ENCODE measurements at places on chromosomes 5 and 9.

DNA sequence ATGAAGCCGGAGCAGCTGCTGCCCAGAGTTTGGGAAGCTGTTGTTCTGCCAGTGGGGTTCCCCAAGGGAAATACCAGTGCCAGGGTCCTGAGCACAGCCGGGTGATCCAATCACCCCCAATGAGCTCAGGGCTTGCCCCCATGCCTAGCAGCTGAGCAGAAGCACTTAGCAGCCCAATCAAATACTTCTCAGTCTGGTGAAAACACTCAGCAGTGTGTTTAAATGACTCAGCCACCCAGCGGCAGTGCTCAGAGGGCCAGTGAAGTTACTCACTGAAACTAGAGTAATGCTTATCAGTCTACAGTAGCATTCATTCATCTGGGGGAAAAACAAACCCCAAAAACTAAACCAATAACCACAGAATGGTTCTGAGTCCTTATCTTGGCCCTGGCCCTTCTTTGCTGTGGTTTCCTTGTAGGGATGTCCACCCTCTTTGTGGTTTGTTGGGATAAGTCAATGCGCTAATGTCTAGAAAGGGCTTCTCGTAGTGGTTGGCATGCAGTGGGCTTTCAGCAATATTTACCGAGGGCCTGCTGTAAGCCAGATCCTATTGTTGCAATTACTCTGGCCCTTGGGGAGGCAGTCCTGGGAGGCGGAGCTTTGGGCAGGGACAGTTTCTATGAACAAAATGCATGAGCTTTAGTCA lies 43.1 kb downstream of the LHX2 start:
- no peak for DNase-seq

- no peak for DNase-seq
These were observed 2.8 kb downstream of the GALNT10 start for GRCh38 chr5:154193283-154193682.

DNA sequence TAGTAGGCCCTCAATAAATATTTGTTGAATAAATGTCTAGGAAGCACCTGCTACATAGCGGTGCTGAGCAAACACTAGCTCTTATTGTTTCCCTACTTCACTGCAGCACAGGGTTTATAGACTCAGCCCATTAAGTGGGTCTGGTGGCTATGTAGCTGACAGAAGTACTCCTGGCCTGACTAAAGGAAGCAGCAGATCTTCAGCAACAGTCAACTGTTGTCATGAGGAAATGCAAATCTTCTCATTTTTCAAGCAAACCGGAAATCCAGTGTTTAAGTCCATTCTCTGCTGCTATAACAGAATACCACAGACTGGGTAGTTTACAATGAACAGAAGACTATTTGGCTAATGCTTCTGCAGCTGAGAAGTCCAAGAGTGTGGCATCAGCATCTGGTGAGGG lies 2.8 kb upstream of the TEX10 start:
- no peak for DNase-seq

DNA sequence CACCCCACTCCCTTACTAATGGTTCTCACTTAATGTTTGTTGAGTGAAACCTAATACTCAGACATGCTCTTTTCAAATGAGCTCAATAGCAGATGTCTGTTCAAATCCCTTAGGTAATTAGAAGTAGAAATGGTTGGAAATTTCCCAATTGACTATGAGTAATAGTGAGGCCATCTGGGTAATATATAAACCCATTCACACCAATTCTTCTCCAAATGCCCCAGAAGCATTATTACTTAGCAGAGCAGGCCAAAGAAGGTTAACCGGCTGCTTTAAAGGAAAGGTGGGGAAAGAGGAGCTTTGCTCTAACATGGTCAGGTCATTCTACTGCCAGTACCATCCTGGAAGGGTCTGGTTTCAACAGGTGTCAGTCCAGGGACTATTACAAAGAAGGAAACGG lies 119.5 kb upstream of the MTAP start:
- DNase-seq: no peak

GRCh38 chr5:142248853-142249462 lies 75.9 kb downstream of the SPRY4 start:
- DNase-seq: no peak

- DNase-seq: no peak
These were observed 154.0 kb downstream of the FRMD3 start for GRCh38 chr9:83384214-83384613.

DNA sequence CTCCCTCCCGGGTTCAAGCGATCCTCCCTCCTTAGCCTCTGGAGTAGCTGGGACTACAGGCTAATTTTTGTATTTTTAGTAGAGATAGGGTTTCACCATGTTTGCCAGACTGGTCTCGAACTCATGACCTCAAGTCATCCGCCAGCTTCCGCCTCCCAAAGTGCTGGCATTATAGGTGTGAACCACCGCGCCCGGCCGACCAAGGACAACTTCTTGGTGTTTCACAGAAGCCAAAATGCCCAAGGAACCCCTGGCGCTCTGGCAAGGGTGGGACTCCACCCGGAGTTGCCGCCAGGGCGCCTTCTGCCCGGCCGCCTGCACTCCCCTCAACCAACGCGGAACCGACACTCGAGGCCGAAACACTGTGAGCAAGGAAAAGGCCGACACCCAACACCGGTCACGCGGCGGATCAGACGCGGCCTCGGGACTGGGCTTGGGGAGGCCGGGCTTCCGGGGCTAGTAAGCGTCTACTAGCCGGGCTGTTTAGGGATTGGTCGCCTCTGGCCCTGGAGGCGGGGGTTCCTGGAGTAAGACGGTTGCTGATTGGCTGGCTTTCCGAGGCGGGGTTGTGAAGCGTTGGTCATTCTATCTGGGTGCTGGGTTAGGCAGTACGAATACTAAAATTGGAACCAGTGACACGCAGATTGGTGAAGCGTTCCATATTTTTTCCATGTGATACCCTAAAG lies 7.7 kb upstream of the CFAP157 start:
- DNase-seq: peak; percentile 79

DNA sequence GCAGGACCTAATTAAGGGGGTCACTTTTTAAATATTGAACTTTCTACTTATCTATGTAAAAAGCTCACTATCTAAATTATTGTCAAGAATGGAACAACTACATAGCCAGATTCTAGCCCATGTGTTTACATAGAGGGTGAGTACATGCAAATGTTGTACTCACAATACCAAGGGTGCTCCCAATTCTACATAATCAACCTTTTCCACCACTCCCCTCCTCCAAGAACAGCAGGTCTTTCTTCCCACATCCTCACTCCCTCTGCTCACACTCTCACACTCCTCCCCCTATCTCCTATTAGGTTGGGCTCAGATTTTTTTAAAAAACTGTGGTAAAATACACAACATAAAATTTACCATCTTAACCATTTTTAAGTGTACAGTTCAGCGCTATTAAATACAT lies 325.4 kb downstream of the ARL15 start:
- no peak for DNase-seq

GRCh38 chr5:38380537-38380936 lies 122.2 kb downstream of the EGFLAM start:
- DNase-seq: no peak

GRCh38 chr5:124021066-124021641 lies 509.2 kb downstream of the CSNK1G3 start:
- no peak for DNase-seq

DNA sequence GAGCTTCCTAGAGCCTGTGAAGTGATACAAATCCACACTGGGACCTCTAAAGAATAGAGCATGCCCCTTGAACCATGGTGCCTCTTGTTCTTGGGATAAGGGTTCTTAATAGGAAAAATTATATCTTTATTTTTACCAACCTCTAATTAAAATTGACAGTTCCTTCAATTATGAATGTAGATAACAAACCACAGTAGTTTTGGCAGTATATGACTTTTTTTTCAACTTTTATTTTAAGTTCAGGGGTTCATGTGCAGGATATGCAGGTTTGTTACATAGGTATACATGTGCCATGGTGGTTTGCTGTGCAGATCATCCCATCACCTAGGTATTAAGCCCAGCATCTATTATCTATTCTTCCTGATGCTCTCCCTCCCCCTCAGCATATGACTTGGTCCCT lies 974 bp downstream of the HEMGN start:
- DNase-seq: no peak

GRCh38 chr5:42598311-42598710 lies 158.3 kb upstream of the CCDC152 start:
- no peak for DNase-seq

DNA sequence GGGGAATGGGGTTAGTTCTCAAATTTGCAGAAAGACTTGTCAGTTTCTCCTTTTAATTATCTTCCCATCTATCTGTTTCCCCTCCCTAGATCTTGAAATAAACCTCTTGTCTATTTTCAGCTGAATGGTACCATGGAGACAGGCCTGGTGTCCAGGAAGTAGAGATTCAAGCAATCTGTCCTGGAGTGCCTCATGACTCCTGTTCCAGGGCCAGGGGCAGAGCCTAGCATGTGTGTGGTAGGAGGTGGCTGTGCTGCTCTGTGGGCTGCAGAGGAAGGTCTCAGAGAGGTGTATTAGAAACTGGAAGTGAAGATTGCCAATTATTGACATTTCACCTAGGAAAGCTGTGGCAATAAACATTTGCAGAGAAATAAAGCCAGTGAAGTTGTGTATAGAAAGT lies 175.8 kb upstream of the ATP10B start:
- DNase-seq: no peak

DNA sequence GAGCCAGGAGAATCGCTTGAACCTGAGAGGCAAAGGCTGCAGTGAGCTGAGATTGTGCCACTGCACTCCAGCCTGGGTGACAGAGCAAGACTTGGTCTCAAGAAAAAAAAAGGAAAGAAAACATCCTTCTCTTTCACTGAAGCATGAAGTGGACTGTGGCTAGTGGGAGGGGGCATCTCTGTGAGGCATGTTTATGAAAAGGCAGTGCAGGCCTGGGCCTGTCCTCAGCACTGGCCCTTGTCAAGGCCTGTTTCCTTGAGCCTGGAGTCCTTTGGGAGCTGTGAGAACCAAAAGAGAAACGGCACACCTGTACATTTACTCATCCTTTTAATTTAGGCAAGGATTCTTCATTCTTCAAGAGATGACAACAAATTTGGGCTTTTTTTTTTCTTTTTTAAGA lies 18.3 kb upstream of the FUBP3 start:
- no peak for DNase-seq

- no peak for DNase-seq
These were observed 23.8 kb downstream of the KLF4 start for GRCh38 chr9:107465467-107466451.

DNA sequence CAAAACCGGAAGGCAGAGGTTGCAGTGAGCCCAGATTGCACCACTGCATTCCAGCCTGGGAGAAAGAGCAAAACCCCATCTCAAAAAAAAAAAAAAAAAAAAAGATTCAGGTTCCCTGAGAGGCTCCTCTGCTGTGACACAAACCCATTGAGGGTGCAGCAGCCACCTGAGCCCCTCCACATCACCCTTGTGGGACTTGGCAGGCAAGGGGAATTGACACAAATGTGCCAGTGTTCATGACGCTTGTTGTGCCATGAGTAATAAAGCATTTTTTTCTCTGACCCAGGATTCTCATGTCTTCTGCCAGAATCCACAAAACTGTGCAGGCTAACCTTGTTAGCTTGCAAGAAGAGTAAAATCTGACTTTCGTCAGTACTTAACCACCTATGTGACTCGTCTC lies 149.6 kb downstream of the TTC39B start:
- no peak for DNase-seq

- no peak for DNase-seq
These were observed 109.3 kb upstream of the HAND1 start for GRCh38 chr5:154587123-154588026.

DNA sequence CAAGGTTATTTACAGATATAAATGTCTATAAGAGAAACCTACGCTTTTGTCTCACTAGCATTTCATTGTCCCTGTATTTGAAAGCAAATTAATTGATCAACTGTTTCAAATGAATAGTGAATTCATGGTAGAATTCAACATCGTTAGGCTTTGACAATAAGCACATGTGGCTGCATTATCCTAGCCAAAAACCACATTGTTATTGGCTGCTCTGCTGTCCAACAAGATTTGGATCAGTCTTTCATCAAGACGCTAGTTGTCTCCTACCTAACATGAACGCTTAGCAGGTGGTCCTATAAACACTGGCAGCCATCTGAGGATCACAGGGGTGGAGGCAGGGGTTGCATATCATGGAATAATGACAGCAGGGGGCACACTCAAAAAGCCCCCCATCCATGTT lies 455.0 kb downstream of the CTNND2 start:
- DNase-seq: no peak

DNA sequence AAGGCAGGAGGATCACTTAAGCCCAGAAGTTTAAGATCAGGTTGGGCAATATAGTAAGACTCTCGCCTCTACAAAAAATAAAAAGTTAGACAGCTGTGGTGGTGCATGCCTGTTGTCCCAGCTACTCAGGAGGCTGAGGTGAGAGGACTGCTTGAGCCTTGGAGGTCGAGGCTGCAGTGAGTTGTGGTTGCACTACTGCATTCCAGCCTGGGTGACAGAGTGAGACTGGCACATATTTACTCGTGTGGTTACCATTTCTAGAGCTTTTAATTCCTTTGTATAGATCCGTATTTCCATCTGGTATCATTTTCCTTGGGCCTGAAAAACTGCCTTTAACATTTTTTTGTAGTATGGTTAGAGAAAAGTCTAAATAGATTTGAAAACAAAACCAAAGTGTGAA lies 7.8 kb downstream of the IL6ST start:
- no peak for DNase-seq

All from activated CD8-positive, alpha-beta memory T cell treated with anti-CD3 and anti-CD28 coated beads for 4 hours (primary cell).